NCI-H1092 (cell line): ENCODE measurements at places on chromosomes 7 and 10.

- DNase-seq, result no peak
These were observed 501.1 kb upstream of the CELF2 start for GRCh38 chr10:10516346-10517130.

- DNase-seq, result no peak
These were observed 26.6 kb downstream of the SLC29A3 start for GRCh38 chr10:71345694-71346093.

GRCh38 chr10:118798231-118798662, 43.5 kb upstream of the CACUL1 start:
- no peak for DNase-seq

DNA sequence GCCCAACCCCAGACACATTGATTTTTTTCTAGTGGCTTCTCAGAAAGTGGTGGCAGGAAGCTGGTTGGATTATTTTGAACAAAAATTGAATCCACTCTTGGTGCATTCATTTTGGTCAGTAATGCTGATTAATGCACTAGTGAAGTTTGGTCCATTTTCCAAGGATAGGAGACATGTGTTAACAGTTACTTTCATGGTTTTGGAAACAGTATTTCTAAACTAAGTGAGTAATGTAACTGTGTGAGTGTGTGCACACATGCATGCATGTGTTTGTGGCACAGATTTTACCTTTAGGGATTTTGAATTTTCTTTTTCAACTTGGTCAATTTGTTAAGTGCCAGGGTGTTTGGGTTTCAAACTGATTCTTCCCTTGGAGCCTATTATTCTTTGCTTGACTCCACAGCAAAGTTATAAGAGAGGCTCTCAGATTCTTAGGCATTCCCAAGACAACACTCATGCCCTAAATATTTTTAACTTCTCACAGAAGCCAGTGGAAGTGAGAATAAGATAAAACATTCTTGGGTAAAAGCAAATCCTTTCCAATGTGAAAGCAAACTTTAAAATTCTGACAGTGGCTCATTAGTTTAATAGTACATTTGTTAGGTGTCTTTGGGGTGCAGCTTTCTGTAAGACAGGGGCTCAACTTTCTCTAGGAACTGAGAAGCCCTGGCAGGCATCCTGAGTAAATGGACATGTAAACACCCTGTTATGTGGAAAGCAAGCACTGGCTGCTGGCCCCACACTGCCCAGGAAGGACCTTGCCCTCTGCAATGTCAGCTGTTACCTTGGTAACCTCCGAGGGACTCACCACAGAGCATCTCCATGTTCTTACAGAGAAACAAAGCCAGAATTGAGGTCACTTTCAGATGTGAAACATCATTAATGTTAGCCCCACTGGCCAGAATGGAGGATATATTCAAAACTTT, 68.4 kb downstream of the ASAH2B start:
- DNase-seq, result no peak

- no peak for DNase-seq
These were observed 21.6 kb downstream of the PRPF18 start for GRCh38 chr10:13608246-13608853.

GRCh38 chr7:80136261-80137055, 1.8 kb downstream of the GNAI1 start:
- DNase-seq, result no peak

DNA sequence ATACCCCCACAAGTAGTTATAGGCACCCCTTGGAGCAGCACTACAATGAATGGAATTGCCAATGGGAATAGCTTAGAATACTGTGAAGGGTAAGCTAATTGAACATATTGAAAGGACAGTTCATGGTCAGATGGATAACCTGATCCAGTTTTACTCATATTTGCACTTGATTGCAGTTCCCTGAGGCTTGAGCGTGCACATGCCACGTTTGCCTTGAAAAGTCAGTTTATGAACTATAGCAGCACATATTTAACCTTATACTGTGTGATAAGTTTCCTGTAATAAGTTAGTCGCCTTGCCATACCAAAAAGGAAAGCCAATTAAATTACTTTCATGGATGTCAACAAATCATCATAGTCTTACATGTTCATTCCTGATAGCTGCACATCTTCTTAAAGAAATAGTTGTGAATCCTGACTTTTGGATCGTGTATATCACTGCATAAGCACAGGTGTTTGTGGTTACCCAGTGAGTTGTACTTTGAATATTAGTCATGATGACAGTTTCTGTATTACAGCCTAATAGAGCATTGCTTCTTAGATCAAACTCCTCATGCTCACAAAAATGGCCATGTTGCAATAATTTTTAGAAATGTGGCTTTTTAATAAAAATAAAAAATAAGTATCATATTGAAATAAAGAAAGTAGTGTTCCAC, 21.6 kb downstream of the DNTT start:
- DNase-seq, result no peak

DNA sequence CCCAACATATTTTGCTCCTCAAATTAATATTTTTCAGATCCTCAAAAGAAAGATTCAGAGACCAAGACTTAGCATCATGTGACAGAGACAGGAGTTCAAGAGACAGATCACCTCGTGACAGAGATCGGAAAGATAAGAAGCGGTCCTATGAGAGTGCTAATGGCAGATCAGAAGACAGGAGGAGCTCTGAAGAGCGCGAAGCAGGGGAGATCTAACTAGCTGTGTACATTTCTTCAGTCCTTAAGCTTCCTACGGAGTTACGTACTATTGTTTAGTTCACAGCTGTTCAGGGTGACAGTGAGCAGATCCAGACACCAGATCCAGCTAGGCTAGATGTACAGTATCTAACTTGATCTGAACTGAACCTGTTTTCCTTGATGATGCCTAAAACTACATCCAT, 61.3 kb downstream of the KLRG2 start:
- DNase-seq, result no peak

DNA sequence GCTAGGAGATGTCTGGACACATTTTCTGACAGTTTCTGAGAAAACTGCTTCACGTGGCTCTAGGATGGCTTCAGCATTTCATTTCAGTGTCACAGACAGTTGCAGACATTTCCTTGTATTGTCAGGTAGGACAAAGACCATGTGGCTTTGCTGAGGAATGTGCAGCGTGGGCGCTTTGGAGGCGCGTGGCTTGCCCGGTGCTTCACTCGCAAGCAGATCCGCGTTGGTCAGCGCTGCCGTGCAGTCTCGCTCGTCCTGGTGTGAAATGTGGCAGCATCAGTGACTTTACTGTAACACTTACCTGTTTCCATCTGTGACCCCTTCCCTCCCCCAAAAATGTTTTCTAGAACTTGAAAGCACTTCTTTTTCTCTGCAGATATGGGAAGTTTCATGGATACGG, 340.5 kb downstream of the SDK1 start:
- DNase-seq, result no peak

GRCh38 chr10:96041146-96041545, 2.2 kb upstream of the CCNJ start:
- no peak for DNase-seq

- DNase-seq, result no peak
These were observed 208.8 kb downstream of the SEMA3A start for GRCh38 chr7:83985821-83986220.

DNA sequence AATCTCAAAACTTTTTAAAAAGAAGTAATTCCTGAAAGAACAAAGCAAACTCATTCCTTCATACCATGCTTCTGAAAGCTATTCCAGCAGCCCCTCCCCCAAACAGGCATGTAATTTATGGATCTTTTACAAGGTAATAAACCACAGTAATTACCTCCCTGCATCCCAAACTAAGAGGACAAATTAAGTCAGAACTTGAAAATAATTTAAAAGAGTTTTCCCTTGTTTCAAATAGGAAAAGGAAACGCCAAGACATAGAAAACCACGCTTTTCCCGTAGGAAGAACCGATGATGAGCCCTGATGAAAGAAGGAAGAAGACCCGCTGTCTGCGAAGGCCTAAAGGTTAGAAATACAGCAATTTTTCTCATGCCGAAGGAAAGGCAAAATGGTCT, 8.9 kb downstream of the HOXA4 start:
- no peak for DNase-seq

DNA sequence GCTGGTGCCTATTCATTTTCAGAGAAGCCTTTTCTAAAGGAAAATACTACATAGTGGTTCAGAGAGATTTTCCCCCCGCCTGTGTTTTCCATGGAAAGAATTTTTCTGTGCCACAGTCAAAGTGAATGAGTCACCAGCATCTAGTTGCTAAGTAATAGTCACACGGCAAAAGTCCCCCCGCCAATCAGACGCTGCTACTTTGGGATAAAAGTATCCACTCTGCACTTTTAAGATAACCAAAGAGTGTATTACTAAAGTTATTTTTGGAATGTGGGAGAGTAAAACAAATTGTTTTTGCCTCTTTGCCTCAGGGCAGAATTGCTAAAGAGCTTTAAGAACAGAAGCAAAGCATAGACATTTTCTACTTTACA, 23.5 kb downstream of the ABLIM1 start:
- no peak for DNase-seq

DNA sequence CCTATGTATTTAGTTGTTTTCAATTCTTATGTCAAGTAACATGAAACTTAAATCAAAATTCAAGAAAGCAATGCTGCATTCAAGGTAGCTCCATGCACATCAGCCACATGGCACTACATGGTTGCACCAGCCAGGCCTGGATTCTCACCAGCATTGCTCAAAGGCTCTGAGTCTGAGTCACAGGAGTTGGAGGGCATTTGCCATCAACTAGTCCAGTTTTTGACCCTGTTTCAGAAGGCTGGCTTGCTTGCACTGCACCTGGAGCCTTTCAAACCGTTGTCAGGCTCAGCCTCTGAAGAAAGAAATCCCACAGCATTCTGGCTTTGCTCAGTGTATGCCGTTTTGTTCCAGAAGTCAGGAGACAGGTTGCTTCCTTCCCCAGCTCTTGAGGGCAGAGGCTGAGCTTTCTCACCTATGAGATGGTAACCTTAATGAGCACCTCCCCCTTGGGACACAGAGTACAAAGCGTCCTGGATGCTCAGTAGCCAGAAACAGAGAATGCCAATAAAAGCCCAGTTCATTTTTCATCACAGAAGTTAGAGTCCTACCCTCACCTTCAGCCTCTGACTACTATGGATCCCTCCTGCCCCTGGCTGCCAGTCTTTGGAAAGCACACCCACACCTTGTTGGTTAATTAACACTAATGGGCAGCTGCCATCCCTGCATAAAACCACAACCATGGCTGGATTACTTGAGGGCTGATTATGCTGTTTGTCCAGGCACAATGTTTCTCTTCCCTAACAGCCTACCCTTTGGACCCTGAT, 288.4 kb upstream of the LRRTM3 start:
- DNase-seq, result no peak

DNA sequence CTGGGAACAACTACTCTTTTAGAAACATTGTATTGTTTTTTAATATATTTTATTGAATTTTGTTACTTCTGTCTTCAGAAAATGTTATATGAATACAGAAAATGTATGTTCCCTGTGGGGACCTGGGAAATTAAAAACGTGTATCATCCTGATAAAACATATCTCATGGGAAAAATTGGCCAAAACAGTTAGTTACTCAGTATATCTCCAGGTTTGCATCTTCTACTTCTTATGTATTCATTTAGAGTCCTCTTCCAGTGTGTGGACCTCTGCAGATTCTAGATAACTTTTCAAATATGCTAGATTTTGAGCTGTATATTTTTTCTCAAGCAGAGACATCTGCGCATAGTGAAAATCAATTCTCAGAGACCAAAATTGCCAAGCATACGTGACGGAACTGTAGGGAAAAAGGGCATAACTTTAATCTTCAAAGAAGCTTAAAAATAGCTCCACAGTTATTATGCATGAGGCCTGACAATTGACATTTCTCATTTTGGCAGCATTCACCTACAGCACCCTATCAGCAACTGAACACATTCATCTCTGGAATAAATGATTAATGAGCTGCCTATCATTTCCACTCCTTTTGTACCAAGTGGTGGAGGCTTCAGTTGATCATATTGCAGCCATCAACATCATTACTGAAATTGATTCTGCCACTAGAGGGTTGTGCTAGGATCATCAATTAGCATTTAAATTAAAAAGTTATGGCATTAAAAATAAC, 26.4 kb upstream of the UMAD1 start:
- no peak for DNase-seq

DNA sequence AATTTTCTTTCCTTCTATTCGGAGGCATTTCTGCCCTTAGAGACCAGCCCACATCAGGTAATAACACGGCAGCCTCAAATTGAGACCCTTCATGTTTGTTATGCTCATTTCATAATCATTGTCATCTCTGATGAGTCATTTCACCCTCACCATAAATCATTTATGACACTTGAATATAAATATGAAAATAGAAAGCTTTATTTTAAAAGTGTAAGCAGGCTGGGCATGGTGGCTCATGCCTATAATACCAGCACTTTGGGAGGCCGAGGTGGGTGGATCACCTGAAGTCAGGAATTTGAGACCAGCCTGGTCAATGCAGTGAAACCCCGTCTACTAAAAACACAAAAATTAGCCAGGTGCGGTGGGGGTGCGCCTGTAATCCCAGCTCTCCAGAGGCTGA, 57.4 kb upstream of the EGFR start:
- DNase-seq, result no peak
